ENCODE measurements at places on chromosomes 5 and 9.

GRCh38 chr5:7754997-7755596 lies 95.8 kb downstream of the CFAP90 start:
- no peak for DNase-seq

- DNase-seq = no peak
These were observed 128.1 kb upstream of the SLIT3 start for GRCh38 chr5:169429044-169429443.

- no peak for DNase-seq
These were observed 146.7 kb downstream of the PRDM6 start for GRCh38 chr5:123235781-123236180.

- DNase-seq = peak; percentile 45
These were observed 74.8 kb downstream of the SLF1 start for GRCh38 chr5:94693043-94693822.

DNA sequence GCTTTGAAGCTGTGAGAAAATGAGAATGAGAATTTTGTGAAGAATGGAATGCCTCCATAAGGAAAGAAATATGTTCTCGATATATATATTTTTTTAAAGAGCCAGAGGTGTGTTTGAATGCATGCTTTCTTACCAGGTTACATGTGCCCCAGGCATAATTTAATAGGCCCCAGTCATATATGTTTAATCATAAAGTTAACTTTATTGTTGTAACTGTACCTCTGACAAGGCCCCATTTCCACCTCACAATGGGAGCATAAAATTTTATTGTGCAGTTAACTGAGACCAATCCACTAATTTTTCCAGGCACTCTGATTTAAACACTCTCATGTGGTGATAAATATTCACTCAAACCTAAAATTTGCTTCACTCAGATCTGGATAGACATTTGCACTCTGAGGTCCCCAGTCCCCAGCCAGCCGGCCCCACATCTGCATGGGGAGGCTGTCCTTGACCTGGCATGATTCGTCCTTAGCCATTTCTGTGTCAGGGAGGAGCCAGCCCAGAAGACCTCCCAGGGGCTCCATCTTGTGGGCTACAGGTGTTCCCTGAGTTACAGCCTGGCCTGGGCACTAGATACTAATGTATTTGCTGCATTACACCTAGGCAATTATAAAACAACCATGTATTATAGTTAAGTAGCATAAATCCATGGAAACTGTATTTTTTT lies 245.8 kb downstream of the MTRR start:
- DNase-seq = no peak

DNA sequence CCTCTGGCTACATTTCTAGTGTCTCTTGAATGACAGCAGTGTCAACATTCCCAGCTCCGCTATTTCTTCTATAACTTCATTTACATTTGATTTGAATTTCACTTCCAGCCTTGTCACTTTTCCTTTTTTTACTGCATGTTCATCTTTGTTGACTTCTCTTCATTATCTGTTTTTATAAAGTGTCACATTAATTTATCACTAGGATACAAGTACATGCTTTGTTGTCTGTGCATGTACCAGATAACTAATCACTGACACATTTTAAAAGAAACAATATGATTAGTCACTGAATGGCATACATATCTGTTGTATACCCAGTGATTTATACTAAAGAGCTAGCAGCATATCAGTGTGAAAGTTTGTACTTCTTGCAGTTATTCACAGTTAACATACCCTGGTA lies 29.1 kb downstream of the ARSK start:
- no peak for DNase-seq

DNA sequence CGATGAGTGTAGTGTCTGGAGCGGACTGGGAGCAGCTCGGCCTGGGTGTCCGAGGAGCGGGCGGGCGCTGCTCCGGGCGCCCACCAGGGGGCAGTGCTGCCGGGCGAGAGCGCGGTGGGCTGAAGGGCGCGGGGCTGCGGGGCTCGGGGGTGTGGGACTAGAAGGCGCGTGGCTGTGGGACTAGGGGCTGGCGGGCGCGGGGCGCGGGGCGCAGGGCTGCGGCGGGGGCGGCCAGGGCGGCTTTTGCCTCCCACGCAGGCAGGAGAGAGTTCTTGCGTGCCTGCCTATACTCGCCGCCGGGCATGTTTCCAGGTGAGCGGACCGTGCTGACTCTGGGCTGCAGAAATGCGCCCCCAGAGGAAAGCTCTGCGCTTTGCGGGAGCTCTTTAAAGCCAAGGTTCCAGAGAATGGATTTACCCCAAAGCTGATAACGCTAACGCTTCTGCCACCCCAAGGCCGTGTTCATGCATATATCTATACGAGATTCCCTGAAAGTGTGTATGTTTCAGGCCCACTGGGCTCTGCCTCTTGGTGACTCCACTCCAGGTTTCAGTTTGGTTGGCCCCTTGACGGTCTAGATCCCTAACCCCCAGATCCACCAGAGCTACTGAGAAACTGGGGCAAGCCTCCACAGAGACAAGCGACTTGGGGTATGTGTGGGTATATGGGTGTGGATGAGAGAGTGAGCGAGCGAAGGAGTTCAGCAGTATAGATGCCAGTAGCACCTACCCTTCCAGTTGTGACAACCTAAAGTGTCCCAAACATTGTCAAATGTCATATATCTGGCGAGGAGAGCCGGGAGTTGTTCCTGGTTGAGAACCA lies 56.2 kb downstream of the ACER2 start:
- peak; percentile 29 for DNase-seq

DNA sequence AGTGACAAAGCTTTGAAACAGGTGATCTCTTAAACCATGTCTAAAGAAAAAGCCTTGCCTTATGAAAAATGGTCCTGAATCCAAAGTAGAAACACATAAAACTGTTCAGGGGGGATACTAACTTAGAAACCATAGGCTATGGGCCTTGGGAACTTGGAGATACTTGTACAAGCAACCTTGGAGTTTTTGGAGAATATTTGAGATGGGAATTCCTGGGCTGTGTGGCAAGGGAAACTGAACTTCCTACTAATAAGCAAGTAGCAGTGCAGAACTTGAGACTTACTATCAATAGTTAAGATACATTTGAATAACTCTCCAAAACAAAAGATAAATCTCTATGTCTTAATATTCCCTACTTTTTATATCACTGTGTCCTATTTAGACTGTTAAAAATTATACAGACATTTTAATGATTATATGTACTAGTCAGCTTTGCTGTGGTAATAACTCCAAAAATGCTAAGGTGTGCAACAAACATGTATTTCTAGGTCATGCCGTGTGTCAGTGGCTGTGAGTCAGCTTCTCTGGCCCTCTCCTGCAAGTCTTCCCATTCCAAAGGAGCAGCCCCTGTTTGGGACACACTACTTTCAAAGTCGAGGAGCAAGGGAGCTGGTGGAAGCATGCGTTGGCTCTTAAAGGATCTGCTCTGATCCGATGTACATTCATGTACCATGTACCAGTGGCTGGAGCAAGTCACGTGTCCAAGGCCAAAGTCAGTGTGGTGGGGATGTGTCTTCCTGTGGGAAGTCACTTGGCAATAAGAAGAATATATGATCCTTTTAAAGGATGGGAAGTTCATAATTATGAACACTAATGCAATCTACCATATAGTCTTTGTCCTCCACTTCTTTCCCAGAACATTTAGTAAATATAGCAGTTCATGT lies 39.6 kb downstream of the SNX30 start:
- no peak for DNase-seq

DNA sequence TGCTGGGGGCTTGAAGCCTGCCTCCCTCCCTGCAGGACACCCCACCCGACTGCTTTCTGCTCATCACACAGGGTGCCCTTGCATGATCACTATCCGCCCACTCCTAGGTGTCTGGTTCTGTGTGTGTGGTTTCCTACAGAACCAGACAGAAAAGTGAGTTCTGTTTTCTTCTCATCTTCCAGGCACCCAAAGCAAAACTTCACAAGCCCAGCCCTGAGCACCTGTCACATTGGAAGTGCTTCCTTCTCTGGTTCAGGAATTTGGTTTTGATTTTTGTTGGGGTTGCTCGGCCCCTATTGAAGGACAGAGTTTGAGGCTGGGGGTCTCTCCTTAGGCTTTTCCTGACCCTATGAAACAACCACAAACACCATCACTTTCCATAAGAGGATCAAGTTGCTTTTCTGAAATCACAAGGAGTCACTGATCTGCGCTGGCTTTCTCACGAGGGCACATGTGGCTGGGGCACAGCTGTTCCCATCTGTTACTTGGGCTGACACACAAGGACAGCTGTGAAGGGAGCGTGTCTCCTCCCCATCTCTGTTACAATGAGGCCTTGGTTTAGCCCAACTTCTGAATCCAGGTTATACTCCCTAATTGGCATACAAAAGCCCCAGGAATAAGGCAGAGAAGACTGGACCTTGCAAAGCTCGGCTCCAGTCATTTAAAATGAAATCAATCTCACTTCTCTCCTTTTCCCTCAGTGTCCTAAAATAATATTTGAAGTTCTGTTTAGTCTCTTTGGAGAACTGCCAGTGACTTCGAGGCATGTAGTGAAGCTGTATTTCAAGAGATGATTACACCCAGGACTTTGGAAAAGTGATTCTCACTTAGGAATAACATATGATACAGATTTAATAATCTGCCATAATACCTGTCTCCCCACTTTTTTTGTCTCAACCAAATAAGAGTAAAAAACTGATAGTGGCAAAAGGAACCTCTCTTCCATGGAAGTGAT lies 213.1 kb upstream of the GAS1 start:
- DNase-seq = no peak

DNA sequence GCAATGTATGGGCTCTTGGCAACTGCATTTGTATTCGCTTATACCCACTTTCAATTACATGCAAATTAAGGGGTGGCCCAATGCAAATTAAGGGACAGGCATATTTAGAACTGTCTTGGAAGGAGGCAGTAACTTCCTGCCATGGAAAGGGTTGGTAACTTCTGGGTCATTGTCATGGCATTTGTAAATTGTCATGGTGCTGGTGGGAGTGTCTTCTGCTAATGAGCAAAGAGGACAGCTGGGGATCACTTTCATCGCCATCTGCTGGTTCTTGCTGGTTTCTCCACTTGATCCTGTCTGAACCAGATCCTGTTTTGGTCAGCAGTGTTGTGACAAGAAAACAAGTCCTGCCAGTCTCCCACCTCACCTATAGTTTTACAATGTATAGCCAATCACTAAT lies 23.3 kb upstream of the UGT3A2 start:
- no peak for DNase-seq

GRCh38 chr9:22332202-22332601 lies 114.4 kb upstream of the DMRTA1 start:
- no peak for DNase-seq

All from NCI-H2227 treated with DMSO at 0.1 percent for 48 hours (cell line).